ENCODE measurements at places on chromosomes 7 and 10.

DNA sequence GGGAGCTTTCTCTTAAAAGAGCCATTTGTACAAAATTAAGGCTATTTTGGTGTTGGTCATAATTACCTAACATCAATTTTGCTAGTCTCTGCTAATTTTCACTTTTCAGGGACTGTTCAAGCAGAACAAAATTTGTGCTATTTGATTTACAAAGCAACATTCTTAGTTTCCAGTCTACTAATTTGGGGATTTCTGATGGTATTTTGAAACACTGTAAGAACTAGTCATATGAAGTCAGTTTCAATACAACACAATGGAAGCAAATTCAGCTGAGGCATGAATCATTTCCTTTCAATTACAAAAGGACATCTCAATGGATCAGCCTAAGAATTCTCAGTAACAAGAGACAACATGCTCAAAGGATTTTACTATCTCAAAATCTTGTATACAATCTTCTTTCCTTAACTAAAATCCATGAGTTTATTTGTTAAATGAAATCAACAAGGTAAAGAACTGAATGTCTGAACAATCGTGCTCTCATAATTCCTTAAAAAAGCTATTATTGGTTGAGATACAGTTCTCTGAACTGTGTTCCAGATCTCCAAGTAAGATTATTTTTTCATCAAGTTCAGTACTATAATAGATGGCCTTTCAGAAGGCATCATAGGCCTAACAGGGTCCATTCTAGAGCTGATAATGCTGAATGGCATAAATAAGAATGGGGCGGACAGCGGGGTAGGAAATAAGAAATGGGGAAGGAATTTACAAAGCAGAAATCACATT lies 144.6 kb downstream of the NRCAM start:
- no peak for DNase-seq

DNA sequence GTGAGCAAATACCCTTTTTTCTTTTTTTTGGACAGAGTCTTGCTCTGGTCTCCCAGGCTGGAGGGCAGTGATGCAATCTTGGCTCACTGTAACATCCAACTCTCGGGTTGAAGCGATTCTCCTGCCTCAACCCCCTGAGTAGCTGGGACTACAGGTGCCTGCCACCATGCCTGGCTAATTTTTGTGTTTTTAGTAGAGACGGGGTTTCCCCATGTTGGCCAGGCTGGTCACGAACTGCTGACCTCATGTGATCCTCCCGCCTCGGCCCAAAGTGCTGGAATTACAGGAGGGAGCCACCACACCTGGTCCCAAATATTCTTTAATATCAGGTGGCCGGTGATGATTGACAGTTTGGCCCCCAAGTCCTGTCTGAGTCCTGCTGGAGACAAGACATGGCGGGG lies 6.6 kb downstream of the LAT2 start:
- no peak for DNase-seq

DNA sequence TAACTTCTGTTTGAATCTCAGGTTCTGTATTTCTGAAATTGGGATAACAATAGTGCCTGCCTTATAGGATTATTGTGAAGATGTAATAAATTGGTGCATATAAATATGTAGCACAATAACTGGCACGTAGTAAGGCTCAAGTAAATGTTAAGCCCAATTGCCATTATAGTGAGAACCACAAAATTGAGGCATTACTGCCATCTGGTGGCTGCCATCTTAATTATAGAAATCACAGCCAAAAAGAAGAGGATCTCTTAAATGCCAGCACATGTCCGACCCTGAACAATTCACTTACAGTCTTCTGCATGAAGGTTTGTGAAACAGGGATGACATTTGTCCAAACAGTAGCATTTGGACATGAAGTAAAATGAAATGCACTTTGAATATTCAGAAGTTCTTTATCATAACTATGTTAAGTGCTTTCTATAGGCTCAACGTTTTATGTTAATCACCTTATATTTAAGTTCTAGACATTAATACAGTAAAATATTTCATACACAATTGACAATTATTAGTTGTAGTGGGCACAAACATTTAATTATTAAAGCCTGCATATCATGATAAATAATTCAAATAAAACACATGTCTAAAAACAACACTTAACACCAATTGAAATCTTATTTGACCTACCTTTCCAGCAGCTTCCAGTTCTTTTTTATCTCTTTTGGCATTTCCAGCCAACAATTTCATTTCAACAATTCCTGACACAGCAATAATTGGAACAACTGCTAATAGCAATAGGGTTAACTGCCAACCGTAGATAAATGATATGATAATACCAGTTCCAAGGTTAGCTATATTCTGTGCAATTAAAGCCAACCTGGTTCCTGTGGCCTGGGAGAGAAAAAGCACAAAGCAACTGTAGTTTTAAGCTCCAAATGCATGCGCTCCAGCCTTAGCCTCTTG lies 58.5 kb downstream of the ABCB4 start:
- peak; percentile 21 for DNase-seq

DNA sequence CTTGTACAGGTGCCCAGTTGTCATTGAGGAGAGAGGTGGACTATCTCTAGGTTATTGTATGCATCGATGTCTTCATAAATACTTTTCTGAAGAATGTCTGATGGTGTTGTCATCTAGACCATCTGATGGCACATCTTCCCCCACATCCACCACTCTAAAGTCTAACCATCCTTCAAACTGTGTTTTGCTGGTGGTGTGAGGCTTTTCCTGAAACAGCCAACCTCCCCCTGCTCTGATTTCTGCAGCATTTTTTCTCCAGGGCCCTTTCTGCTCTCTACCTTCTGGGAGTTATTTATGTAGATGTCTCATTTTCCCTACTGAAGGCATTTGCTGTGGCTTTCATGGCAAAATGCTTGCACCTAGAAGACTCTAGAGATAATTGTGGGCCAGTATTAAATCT lies 1.5 kb downstream of the PLCE1 start:
- no peak for DNase-seq

DNA sequence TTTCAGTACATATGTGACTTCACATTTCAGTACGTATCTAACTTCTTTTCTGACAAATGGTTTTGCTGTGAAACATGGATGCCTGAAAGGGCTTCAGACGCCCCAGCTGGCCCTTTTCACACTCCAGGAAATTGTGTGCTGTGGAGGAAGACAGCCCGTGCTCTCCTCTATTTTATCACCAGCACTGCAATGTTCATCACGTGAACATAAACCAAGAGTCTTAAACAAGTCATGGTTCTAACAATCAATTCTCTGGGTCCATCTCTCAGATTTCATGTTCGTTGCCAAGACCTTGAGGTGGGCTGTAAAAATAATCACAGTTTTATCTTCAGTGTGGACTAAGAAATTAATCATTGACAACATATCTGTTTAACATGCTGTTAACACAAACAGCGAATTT lies 141.2 kb downstream of the WDR37 start:
- DNase-seq = no peak

GRCh38 chr10:84599254-84599653 lies 270.9 kb downstream of the CCSER2 start:
- no peak for DNase-seq

DNA sequence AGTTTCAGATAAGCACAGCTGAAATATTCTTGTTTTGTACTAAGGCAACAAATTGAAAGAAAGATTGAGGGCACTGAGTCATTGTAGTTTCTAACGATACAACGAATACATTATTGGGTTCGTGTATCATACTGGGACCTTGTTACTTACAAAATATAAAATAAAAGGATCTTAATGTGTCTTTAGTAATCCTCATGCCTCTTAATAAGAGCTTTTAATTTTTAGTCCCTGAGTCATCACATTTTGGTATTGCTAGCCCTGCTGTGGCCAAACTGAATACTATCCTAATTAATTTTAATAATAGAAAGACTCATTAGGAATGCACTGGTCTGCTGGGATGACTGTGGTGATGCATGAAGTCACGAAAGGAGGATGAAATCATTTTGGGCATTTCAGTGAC lies 309.7 kb downstream of the EXOC4 start:
- no peak for DNase-seq

- peak; percentile 6 for DNase-seq
These were observed 220.2 kb downstream of the DGKI start for GRCh38 chr7:137626469-137627067.

DNA sequence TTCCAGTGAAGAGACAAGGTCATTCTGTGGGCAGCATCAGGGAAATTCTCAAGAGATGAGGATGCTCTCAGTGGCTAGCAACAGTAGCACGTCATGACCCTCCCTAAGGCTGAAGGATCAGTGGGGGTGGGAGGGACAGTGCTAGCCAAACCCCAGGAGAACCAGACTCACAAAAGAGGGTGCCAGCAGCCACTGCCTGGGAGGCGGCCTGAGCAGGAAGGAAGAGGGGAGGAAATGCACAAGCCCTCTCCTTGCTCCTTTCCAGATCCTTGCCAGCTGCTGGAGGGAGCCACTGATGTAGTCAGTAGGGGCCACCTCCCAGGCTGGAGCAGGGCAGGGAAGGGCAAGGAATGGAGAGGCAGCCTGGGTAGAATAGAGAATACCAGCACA lies 302.7 kb downstream of the RPS24 start:
- peak; percentile 84 for DNase-seq

DNA sequence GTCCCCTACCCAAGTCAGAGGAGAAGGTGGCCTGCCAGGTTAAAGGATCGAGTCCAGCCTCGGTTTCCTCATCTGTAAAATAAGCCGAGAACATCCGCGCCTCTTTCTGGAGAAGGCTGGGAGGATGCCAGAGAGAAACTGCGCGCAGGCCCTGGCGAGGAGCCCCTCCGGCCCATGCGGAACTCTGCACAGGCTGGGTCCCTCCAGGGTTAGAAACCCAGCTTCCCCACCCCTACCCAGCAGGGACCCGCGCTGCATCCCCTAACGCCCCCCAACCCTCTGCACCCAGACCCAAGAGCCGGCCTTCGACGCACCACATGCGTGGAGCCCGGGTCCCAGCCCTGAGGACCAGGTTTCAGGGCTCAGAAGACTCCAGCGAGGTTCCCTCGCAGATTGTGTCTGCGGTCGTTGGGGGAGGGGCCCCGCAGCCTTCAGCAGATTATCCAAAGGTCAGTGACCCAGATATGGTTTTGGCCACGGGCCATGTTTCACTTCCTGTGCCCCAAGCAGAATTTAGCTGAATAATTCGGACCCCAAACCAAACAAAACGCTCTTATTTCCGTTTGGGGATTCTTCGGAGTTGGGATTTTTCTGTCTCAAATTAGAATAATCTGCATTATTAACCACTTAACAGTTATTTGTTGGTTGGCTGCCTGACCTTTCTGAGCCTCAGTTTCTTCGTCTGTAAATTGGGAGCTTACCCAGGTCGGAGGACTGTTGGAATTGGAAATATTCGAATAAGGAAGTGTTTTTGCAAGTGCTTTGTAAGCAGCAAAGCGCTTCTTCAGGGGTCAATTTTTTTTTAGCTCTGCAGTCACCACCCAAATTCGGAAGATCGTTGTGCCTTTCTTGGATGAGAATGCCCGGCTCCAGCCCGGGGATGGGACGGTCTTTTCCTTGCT lies 167.7 kb downstream of the UBE2H start:
- DNase-seq = no peak

DNA sequence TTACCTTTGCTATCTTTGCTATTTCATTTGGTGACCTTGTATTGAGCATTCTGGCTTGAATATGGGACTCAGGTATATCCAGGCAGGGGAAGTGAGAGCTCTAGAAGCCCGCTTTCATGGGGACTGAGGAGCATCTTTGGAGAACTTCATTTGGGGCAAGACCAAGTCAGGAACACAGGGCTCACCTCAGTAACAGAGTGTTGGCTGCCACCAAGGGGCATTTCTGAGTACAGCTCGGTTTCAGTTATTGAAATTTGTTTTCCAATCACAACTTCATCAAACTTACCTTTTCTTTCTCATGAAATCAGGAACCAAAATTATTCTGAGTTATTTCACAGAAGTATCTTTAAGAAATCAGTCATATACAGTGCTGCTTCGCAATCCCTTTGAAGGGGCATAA lies 337.2 kb downstream of the C7orf25 start:
- DNase-seq = no peak

DNA sequence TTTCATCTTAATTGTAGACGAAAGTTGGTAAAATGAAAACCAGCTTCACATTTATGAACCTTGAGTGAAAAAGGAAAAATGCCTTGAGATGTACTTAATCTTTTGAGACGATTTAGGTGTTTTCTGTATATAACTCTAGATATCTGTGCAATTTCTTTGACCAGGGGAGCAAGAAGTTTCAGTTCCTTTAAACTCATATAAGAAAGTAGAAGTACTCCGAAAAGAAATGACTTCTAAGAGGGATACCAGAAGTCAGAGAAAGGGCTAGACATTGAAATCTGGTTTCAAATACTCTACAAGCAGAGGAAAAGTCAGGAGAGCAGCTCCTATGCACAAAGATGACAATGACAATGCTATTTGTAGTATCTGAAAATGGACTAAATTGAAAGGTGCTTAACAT lies 303.7 kb downstream of the BAMBI start:
- DNase-seq = no peak

DNA sequence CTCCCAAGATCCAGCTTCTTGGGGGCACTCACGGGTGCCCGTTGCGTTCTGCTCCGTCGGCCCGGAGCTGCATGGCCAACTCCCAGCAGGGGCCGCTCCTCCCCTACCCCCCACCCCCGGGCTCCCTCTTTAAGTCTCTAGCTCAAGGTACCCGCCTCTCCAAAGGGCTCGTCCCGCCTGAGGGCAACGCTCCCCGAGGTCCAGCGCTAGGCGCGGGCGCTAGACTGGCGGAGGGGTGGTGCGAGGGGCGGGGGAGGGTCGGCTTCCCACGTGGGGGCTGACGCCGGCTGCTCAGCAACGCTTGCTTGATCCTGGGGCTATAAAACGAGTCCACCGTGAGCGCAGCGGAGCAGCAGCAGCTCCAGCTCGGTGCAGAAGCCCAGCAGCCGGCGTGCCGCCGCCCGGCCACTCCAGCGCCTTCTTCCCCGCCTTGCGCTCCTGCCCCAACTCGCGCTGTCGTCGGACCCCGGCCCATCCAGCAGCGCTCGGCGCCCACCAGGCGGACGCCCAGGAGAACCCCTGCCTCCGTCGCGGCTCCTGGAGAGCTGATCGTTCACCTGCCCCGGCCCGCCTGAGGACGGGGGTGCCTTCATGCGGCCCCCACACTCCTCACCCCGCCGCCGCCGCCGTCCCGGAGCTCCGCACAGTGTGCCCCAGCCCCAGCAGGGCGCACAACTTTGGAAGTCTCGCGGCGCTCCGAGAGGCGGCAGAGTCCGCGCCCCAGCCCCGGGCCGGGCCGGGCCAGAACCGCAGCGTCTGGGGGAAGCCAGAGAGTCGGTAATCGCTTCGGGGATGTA lies at the start of gene ADRA2A:
Gene ADRA2A (plus strand): TSS at position 348 of the 797 bp plus-strand sequence. CDS start 968 bp downstream, outside the sequence.
- DNase-seq = no peak

- DNase-seq = no peak
These were observed 75.3 kb upstream of the CPXM2 start for GRCh38 chr10:123966896-123967231.

DNA sequence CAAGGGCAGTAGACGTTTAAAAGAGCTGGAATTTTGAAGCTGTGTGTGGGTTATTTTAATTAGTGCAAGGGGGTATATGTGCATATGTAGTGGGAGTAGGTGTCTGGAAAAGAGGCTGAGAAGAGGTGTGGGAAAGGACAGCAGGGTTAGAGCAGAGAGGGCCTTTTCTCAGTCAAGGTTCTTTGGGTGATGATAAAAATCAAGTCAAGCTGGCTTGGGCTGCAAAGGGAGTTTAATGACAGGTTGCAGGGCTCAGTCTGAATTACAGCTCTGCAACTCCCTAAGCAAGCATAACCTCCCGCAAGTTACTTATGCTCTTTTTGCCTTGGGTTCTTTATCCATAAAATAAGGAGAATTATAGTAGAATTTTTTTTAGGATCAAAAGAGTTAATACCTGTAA lies 83.5 kb downstream of the RELN start:
- no peak for DNase-seq
